Activated CD8-positive, alpha-beta T cell treated with anti-CD3 and anti-CD28 coated beads for 36 hours (primary cell): ENCODE measurements at places on chromosomes 5 and 9. TPM values are rescaled to one million over a fixed set of nuclear protein-coding genes. Genes with fewer than 3 reads are reported as not detected.

DNA sequence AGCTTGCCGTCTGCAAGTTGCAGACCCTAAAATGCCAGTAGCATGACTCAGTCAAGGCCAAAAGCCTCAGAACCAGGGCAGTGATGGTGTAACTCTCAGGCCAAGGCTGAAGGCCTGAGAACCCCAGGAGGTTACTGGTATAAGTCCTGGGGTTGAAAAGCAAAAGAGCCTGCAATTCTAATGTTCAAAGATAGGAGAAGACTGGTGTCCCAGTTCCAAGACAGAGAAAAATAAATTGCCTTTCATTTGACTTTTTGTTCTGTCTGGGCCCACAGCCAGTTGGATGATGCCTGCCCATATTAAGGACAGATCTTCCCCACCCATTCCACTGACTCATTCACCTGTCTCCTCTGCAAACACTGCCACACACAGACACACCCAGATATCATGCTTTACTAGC, 673.2 kb downstream of the CDH18 start:
- no peak for DNase-seq

IFNB1 gene
- total RNA-seq = 1.1 TPM

PTCH1 gene
- total RNA-seq = 5.4 TPM

DNA sequence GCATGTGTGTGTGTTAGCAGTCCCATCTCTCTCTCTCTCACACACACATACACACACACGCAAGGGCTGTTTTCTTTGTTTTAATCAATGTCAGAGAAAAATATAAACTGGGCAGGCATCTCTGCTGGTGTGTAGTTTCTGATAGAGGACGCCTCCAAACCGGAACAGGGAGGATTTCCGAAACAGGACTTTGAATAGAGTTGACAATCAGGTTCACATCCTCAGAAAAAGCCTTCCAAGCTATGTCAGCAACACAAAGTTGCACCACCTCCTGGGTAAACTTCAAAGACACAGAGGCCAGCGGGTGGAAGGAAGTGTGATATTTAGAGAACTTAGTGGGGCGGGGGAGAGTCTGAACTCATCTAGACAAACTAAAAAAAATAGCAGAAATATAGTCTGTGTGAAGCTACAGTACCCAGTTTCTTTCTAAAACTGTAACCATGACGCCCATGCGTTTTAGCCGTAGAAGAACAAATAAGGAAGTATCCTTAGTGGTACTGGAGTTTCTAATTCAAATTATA, 1.2 kb downstream of the ST8SIA4 start:
- peak; percentile 81 for DNase-seq

- DNase-seq = no peak
Measured at GRCh38 chr5:112682621-112683061, 55.0 kb upstream of the APC start.

SLIT3 gene
- total RNA-seq = 0.74 TPM

GRCh38 chr9:9970514-9970913, 642.3 kb downstream of the PTPRD start:
- no peak for DNase-seq

MPDZ gene
- total RNA-seq = not detected

DNA sequence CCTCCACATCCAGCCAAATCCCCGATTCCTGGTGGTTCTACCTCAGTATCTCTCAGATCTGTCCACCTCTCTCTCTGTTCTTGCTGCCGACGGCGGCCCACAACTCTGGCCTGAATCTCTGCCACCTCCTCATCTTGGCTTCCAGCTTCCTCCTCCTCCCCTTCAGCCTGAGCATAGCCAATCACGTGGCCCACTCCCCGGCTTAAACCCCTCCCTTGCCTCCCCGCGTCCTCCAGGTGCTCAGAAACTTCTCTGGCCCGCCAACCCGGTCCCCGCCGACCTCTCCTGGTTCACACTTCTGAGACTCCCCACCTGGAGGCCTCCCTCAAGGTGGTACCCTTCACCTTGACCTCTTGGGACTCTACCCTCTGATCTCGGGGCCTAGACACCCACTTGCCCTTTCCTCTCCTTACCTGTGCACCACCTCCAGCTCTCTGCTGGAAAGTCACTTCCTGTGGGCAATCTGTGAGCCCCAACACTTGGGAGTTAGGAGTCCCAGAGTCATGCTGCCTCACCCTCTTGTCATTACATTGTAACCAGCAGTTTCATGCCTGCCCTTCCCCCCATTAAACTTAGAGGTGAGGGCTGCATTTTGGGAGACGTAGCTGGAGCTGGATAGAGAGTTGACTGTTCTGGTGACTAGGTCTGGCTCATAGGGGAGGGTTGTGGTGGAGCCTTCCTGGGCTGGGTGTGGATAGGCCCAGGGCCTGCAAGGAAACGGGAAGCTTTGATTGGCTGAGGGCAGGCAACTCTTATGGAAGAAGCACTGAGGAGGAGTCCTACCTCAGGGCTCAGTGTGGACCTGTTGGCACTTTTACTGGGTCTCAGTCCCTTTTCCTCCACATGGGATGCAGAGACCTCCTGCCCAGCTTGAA, 4.5 kb upstream of the SET start:
- peak; percentile 90 for DNase-seq

OGN gene
- not detected for total RNA-seq

DNA sequence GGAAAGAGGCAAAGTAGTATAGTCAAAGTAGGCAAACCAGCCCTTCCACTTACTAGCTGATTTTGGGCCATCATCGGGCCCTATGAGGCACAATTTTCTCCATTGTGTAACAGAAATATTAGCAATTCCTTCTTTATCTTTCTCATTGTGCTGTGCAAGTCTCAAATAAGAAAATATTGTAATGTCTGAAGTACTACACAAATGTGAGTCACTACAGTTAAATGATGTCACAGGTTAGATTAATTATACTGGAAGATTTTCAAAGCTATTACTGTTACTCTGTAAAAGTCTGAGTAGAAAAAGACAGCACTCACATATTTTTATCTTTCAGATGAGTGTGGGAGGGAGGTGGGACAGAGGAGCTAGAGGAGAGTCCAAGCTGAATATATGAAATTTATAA, 12.4 kb upstream of the TMC1 start:
- no peak for DNase-seq
